ENCODE measurements at places on chromosomes 13 and 19.

DNA sequence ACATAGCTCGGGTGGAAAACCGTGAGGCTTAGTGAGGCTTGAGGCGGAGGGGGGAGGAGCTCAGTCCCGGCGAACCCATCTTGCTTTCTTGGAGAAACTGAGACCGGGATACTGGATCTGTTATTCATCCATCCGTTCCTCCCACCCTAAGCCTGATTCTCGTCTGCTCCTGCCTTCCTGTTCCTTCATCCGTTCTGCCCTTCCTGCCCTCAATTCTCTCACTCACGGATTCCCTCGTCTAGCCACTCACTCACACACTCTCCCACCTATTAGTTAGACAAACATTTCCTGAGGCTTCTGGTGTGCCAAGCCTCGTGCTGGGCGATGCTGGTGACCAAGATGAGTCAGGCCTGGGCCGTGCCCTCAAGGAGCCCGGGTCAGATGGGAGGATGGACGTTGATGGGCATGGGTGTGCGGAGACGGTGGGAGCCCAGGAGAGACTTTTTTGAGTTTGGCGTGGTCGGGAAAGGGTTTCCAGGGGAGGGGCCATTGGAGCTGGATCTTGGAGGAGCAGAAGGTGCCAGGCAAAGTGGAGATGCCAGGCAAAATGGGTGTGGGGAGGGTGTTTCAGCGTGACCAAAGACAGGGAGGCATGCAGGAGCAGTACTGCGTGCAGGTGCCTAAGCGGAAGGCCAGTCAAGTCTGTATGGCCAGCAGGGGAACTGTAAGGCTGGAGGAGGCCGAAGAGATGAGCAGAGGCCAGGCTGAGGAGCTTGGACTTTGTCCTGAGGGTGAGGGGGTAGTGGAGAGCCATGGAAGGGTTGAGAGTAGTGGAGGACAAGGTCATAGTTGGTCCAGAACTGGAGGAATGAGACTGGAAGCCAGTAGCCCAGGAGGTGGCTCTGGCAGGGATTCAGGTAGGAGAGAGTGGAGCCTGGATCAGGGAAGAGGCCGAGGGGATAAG is 7.4 kb upstream of the CNFN start:
- no peak for DNase-seq

- no peak for DNase-seq
Measured at GRCh38 chr19:50203281-50204080, at the start of gene MYH14. Gene MYH14 (plus strand): TSS chr19:50203622. CDS start chr19:50210366, 6,744 bp downstream.

GRCh38 chr19:49216071-49216470 is 58.5 kb downstream of the TRPM4 start:
- DNase-seq = no peak

DNA sequence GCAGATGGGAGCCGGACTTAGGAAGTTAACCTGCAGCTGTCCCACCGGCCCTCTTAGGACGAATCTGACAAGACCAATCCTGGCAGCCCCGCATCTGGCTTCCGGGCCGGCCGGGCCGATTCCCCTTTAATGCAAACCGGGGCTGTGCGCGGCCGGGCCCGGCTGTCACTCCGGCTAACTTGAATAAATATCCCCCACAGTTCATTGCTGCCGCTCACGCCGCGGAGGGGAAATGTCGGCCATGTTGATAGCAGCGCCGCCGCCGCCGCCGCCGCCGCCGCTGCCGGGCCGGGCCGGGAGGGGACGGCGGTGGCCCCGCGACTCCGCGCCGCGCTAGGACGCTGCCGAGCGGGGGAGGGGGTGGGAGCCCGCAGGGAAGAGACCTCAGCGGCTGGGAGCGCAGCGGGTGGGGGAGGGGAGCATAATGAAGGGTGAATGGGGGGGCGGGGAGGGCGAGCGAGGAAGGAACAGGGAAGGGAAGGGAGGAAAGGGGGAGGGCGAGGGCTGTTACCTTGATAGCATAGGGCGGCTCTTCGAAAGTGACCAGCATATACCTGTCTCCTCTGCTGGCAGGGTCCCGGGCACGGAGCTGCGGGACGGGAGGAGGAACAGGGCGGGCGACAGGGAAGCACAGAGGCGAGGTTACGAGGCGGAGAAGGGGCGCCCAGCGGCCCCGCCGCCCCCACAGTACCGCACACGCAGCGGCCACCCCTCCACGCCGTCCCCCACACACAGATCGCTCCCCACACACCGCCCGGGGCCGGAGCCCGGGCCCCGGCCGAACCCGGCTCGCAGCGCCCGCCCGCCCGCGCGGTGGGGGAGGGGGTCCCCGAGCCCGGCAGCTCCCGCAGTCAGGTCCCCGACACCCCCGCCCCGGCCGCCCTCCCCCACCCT is 1.1 kb downstream of the INTS6 start:
- DNase-seq = no peak

DNA sequence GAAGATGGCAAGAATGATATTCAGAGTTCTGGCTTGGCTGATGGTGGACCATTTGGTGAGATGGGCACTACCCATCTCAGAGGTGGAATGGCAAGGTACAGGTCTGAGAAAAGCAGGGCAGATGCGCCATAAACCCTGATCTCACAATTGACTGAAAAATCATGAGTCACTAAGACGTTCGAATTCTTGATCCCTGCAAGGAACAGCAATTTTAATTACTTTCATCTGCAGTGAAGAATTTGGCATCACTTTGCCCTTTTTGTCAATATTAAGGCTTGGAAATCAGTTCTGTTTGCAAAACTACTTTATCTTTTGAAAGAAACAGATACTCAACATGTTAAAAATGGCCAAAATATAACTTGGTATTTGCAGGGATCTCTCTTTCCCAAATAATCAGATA is 38.1 kb downstream of the HTR2A start:
- DNase-seq = no peak

DNA sequence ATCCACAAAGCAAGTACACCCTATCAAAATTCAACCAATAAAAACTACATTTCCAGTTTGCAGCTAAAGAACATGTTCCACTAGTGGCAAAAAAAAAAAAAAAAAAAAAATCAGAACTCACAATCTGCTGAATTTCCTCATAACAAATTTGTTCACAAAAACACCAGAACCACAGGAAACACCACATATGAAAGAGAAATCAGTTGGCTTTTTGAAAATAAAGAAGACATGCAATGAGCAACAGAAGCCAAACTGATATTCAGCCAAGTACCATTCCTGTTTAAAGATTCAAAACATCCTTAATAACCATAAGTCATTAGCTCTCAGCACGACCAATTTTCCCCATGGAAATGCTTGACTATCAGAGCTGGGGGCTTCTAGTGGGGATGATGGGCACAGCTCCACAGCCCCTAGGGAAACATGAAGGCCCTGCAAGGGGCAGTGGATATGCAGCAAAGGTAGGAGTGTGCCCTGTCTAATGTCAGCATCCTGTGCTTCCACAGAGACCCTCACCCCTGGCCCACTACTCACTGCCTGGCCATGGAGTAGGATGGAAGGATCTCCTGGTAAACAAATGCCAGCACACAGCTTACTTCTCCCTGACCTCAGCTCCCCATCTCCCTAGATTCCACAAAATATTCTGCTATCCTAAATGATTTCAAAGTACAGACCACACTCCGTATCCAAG is 74.0 kb upstream of the DOCK9 start:
- no peak for DNase-seq

GRCh38 chr19:41297628-41298347 is 12.2 kb upstream of the CCDC97 start:
- DNase-seq = no peak

DNA sequence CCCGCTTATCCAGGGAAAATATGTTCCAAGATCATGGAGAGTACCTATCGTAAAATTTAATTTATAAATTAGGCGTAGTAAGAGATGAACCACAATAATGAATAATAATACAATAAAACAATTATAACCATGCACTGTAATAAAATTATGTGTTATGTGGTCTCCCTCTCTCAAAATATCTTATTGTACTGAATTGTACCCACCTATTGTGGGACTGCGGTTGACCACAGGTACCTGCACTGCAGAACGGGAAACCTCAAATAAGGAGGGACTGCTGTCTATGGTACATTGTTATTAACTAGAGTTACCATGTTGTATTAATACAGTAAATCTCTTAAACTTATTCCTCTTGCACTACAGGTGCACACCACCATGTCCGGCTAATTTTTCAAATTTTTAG is 5.3 kb upstream of the KLK12 start:
- DNase-seq = no peak

DNA sequence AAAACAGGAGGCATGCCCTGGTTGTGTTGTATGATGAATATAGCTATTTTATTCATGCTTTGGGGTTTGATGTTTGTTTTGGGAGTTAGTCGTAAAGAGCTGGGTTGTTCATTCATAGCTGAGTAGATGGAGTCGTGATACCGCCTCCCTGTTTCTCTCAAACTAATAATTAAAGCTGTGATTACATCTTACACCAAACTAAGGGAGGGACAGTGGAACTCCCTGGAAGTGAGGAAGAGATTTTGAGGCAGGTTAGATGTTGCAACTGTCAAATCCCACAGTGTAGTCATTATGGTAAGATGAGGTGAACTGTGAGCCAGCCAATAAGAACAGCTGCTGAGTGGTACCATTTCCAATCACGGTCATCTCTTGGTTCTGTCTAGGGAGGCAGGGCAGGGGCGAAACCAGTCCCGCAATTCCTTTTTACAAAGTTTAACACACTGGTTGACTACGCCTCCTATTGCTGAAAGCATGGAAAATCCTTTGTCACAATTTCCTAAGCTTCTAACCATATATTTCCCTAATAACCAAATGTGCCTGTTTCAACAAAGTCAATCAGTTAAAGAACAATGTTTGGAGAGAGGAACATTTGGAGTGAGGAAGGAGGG is 207.6 kb upstream of the SERP2 start:
- DNase-seq = no peak

- DNase-seq = peak; percentile 27
Measured at GRCh38 chr19:18995804-18996241, 37.5 kb downstream of the SUGP2 start.

- no peak for DNase-seq
Measured at GRCh38 chr19:32287086-32287485, 58.3 kb upstream of the ZNF507 start.

DNA sequence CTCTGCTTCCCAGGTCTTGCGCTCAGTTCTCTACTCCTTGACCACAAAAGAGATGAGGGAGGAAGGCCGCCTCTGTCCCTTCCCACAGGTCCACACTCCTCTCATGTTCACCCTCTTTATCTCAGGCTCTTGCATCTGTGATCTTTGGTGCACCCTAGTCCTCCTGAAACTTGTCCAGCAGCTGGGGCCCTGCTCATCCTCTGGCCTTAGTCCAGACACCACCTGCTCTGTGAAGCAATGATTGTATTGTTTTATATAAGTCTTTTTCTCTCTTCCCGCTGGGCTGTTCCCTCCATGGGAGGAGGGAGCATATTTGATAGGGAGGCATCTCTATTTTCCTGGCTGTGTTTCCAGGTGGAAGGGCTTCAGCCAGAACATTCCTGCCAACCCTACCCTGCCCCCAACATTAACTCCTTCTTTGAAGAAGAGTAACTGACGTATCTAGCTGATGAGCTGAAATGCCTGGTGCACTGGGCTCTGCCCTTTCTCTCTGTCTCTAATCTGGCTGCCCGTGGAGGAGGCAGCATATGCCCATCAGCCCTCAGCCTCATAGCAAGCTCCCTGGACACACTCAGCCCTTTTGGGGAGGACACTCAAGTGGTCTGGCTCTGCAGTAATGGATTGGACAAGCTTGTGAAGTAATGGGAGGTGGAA is 38.2 kb upstream of the SIAH3 start:
- DNase-seq = no peak

GRCh38 chr19:7970716-7971448 is 27.4 kb upstream of the TIMM44 start:
- peak; percentile 7 for DNase-seq

DNA sequence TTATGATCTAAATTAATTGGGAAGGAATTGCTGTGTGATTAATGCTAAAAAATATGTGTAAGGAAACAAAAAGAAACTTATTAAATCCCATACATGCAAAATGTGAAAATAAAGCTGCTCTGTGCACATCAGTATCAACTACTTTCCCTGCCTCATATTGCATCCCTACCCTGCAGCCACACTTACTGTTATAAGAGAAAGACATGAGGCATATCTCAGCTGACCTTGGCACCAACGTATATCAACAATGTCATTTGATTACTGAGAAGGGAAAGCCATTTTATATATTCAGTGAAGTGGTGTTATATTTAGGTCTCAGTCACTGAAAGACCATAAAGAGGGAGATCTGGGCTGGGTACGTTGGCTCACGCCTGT is 585.1 kb downstream of the GPC6 start:
- DNase-seq = no peak

DNA sequence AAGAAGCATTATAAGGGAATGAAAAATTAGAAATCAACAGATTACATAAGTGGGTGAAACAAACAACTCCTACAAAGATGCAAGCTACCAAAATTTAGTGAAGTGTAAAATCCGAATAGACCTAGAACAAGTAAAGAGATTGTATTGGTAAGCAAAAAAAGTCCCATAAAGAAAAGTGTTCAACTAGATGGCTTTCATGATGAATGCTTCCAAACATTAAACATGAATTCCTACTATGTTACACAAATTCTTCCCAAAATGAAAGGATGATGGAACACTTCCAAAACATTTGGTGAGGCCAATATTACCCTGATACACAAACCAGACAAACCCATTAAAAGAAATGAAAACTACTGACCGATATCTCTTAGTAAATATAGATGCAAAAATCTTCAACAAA is 139.0 kb downstream of the GPC5 start:
- no peak for DNase-seq

GRCh38 chr13:23488442-23488841 is 54.9 kb upstream of the SACS start:
- no peak for DNase-seq

- DNase-seq = no peak
Measured at GRCh38 chr13:113029487-113030258, 60.7 kb downstream of the MCF2L start.

DNA sequence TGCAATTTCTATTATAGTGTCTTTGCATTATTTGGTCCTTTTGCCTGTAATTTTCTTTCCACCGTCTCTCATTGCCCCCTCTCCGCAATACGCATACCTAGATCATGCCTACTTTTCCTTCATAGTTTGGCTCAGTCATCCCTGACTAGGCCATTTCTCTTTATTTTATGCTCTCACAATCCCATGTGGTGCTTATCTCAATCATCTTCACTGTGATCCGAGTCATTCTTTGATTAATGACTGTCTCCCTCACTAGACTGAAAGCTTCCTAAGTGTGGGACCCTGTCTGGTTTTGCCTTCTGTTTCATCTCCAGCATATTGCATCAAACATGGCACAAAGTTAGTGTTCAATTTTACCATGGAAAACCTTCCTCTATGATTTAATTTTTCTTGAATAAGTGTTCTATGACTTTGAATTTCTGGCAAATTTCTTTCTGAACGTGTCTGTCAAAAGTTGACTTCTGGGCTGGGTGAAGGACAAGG is 43.7 kb upstream of the OLFM4 start:
- no peak for DNase-seq

GRCh38 chr13:34103854-34104253 is 285.9 kb downstream of the RFC3 start:
- DNase-seq = no peak

- peak; percentile 3 for DNase-seq
Measured at GRCh38 chr13:97810152-97810551, 143.3 kb upstream of the IPO5 start.

DNA sequence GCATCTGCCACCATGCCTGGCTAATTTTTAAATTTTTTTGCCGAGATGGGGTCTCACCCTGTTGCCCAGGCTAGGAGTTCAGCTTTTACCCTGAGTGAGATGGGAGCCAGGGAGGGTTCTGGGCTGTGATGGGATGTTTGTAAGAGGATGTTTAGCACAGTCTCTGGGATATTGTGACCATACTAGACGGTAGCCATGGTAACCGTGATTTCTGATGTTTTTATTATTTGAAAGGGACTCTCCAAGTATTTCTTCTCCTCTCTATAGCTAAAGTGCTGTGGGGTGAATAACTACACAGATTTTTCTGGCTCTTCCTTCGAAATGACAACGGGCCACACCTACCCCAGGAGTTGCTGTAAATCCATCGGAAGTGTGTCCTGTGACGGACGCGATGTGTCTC is 10.4 kb downstream of the TSPAN16 start:
- DNase-seq = no peak

Measured in fibroblast of skin of left quadriceps (primary cell).